ENCODE measurements at places on chromosomes 2 and 18. TPM values are rescaled to one million over a fixed set of nuclear protein-coding genes. Genes with fewer than 3 reads are reported as not detected.

GRCh38 chr18:77054606-77055428 is 77.8 kb downstream of the MBP start:
- peak; percentile 61 for DNase-seq

DNA sequence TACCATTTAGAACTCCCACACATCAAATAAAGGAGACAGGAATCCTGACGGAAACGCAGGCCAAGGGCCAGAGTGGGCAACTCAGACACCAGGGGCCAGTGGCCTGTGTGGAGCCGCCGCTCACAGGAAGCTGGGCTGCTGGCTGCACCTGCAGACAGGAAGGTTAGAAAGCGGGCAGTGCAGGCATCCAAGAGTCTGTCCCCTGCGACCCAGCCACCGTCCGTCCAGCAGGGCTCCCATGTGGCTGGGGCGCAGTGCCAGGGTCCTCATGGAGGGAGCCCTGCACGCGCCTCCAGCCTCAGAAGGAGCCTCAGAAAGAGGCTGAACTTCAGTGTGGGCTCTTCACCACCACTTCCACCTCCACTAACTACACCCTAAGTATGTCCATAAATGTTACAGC is 2.5 kb upstream of the ANO7 start:
- DNase-seq, result no peak

GRCh38 chr2:126909781-126910180 is 11.1 kb downstream of the TEX51 start:
- no peak for DNase-seq

GRCh38 chr2:12416600-12416999 is 300.1 kb upstream of the TRIB2 start:
- DNase-seq, result peak; percentile 13

DNA sequence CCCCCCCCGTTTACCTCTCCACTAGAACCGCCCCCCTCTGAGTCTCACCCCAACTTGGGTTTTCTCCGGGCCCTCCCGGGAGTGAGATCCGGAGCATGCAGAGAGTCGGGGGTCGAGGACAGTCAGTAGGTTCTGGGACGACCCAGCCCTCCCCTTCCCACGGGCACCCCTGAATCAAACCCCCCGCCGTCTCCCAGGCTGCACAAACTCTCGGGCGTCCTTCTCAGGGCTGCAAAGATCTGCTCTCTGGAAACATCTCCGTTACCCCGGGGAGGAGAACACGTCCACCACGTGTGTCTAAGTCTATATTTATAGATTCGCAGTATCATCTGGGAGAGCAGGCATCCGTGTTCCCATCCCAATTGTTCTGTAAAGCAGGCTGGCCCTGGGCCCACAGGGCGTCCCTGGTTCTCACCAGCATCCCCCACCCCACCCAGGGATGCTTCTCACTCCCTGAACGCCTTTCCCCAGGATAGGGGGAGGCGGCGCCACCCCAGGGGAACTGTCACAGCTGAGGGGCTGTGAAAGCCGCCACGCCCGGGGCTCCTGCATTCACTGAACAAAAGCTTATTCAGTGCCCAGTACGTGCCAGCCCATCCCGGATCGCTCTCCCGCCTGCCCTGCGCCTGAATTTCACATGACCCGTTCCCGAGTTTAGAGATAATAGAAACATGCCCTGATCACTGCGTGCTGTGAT is 765 bp upstream of the DIPK1C start:
- no peak for DNase-seq

GRCh38 chr18:75700561-75700960 is 273.1 kb upstream of the SMIM21 start:
- no peak for DNase-seq

DNA sequence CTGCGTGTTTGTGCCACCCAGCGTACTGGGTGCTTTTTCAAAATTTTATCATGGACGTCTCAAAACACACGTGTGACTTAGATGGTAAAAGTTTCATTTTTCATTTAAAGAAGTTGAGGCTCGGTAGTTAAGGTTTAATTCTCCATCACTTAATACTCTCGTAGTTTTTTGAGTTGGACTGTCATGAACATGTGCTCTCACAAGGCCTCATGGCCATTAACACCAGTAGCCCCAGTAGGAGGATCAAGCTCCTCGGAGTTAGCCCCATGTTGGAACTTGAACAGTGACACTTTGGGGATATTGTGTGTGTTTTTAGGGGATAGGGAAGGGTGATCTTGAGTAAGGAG is 15.3 kb downstream of the NMUR1 start:
- DNase-seq, result no peak

- DNase-seq, result no peak
Measured at GRCh38 chr2:200430017-200430416, 79.9 kb downstream of the KCTD18 start.

DNA sequence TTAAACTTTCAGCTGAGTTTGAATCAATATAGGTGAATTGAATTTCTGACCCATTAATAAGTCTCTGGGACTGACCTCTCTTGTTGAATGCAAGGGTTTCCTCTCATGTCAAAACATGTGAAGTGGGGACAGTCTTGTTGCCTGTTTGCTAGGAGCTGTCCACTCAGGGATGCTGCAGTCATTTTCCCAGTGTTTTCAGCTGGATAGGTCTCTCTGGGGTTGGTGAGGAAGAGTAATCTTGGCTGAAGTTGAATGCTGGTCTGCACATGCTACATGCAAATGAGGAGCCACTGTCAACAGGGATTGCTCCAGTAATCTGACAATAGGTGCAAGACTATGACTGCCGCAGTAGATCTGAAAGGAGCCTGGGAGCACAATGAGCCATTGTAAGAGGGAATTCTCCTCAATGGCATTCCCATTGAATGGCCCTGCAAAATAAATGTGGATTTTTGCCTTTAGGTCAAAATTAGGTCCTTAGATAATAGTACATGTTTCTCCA is 34.1 kb upstream of the IL1RL1 start:
- no peak for DNase-seq

- no peak for DNase-seq
Measured at GRCh38 chr2:187091664-187092063, 242.7 kb upstream of the ZSWIM2 start.

DNA sequence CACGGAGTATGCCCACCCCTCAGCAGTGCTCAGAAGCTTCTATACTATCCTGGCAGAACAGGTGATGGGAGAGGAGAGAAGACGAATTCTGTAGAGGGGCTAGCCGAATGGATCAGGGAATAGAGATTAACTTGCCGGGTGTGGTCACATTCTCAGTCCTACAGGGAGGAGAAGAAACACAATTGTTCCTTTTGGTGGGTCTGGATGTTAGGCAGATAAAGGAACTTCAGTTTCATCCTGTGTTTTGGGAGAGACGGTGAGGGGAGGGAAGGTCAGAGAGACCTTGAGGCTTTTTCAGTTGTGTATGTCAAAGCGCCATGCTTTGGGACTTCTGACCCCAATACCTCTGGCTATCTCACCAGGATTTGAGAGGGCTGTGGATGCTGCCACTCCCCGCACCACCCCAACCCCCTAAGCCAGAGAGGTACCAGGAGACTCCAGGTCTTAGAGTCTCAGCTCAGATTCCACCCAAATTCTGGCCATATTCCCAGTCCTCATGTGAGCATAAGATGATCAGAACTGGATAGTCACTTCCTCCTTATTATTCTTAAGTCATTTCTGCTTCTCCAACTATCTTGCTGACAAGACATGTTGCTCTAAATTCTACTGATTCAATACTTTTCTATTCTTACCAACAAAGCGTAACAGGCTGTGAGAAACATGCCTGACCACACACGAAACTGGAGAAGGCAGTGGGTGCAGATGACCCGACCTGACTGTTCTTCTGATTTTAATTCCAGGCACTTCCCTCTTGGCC is 2.3 kb upstream of the TMEM37 start:
- DNase-seq, result no peak

GRCh38 chr2:162974771-162975170 is 136.2 kb upstream of the KCNH7 start:
- no peak for DNase-seq

- peak; percentile 78 for DNase-seq
Measured at GRCh38 chr2:235238537-235238936, 255.3 kb upstream of the AGAP1 start.

DNA sequence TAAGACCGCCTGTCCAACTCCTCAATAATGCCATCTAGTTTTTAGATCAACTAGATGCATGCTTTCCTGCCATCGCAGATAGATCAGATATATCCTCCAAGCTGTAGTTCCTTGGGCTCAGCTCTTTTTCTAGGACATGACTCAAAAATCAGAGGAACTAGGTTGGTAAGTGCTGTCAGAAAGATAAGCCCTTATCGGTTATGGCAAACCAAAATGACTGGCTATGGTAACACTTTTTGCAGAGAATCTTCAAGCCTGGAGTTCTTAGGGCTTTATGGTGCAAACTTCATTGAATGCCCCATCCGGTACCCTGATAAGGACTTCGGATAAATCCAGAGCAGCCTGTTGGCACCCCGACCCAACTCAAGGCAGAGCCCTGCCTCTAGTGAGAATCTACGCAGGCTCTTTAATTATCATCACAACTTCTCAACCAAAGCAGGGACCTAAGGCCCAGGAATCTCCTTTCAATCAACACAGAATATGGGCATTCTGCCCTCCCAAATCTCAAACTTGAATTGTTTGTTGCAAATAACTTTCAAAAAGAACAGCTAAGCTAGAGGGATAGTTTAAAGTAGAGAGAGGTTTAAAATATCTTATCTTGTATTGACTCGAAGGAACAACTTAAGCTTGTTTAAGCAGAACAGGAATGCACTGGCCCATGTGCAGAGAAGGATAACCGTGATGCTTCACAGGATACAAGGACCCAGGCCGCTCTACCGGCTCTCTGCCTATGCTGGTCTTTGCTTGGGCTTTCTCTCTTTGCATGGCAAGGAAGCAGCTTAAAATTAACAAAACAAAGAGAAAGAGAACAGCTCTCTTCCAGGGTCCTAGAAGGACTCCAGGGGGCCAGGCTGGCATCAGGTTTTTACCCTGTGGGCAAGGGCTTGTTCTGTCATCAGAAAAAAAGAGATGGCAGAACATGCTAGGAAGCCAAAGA is 3.4 kb upstream of the CYP1B1 start:
- DNase-seq, result no peak

GRCh38 chr2:220858101-220858500 is 714.0 kb downstream of the EPHA4 start:
- no peak for DNase-seq

- DNase-seq, result no peak
Measured at GRCh38 chr2:222969491-222969890, 82.5 kb upstream of the KCNE4 start.

GRCh38 chr2:159450180-159450579 is 163.7 kb upstream of the WDSUB1 start:
- DNase-seq, result no peak

SGO2 gene
- 7.0 TPM for total RNA-seq

ASB18 gene
- not detected for total RNA-seq

LYPD6B gene
- not detected for total RNA-seq

ALLC gene
- total RNA-seq, result not detected

PREPL gene
- 37.9 TPM for total RNA-seq

SLC66A2 gene
- total RNA-seq, result 47.2 TPM
